ENCODE measurements at places on chromosomes 3 and 15.

- no peak for DNase-seq
These were observed 6.2 kb downstream of the SEMA3F start for GRCh38 chr3:50161320-50161719.

DNA sequence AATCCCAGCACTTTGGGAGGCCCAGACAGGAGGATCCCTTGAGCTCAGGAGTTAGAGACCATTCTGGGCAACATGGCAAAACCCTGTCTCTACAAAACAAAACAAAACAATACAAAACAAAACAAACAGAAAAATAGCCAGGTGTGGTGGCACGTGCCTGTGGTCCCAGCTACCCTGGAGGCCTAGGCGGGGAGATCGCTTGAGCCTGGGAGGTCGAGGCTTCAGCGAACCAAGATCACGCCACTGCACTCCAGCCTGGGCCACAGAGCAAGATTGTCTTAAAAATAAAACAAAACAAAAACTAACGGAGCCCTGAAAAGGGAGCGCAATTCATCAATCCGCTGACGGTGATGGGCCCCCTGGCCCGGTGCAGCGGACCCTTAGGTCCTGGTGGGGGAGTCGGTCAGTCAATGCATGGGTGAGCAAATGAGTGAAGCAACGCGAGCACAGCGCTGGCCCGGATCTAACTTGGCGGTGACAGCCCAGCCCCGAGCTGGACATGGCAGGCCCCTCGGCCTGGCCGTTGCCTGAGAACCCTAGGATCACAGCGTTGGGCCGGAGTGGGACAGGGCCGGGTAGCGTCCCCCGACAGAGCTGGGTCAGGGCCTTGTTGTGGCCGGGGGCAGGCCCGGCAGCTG lies 52.4 kb upstream of the BLM start:
- peak; percentile 74 for DNase-seq

GRCh38 chr3:144096016-144096415 lies 124.4 kb downstream of the DIPK2A start:
- DNase-seq: no peak

- peak; percentile 29 for DNase-seq
These were observed 976 bp downstream of the DIS3L start for GRCh38 chr15:66294157-66294931.

- no peak for DNase-seq
These were observed 137.0 kb downstream of the KLF13 start for GRCh38 chr15:31463521-31464102.

DNA sequence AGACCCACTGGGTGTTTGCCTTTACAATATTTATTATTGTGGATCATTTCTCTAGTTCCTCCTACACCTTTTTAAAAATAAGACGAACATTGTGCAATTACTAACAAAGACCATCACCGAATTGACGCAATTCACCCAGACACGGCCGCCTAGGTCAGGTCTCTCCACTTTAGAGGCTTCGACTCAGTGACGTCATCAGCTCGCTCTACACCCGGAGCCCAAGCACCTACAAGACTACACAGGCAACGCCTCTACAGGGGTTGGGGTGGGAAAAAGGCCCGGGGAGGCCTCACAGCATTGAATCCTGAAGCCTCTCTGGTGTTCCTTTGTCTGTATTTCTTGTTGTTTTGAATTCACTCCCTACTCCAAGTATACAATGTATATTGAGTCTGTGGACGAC lies 16.6 kb downstream of the ZIC4 start:
- DNase-seq: no peak

DNA sequence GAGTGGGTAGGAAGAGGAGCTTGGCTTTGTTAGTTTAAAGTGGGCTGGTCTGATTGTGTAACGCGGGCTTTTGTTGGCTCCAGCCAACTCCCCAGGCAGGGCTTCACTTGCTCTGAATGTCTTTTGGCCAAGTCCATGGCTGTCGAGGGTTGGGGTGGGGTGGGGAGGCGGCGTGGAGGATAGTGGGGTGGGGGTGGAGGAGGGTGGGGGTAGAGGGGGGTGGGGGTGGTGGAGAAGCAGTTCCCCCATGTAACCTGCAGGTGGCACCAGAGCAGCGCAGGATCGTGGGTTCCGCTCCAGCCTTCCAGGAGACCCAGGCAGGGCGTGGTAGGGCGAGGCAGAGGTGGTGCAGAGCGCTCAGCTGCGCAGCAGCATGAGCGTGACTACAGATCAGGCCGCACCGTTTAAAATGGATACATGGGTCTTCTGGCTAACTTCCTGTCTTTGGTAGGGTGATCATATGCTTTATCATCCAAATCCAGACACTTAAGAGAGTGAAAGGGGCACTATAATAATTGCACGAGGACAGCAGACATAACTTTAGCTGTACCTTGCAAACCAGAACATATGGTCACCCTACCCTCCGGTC lies 28.3 kb downstream of the GOLGA6A start:
- DNase-seq: peak; percentile 87

DNA sequence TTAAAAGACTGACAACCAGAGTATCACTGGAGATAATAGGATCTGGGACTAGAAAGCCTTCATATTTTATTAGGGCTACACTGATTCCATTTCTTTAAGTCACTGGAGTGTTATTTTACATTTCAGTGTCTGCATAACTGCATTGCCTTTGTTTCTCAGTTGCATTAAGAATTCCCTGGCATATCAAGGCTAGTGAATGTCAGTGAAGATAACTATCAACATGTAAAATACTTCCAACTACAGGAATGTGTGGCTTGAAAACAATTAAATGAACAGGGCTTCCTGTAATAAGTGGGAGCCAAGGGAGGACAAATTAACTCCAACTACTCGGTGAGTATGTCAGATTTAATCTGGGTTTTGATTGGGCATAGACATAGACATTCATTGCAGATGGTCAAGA lies 628.5 kb downstream of the ROBO2 start:
- no peak for DNase-seq

DNA sequence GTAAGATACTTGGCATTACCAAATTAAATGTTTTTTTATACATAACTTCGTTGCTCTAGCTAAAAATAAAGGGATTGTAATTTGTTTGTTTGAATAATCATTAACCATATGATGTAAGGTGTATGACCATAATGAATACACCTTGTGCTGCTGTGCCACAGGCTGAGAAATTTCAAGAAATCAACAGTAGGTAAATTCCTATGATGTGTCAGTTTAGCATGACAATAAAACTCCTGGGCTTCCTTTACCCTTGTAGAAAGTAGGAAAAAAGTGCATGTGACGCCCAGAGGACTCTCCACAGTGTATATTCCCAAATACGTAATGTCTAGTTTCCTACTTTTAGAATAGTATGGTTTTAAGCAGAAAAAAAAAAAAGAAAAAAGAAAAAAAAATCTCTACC lies 208.1 kb downstream of the SATB1 start:
- no peak for DNase-seq

DNA sequence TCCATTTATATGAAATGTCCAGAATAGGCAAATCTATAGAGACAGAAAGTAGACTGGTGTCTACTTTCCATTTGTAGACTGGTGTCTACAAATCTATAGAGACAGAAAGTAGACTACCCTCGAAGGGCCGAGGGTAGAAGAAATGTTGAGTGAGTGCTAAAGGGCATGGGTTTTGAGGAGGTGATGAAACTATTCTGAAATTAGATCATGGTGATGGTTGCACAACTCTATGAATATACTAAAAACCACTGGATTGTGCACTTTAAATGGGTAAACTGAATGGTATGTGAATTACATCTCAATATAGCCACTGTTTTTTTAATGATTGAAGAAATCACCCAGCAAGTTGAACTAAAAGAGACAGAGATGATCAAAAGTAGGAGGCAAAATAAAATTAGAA lies 27.9 kb downstream of the TP53BP1 start:
- DNase-seq: no peak

- no peak for DNase-seq
These were observed 295 bp downstream of the ZWILCH start for GRCh38 chr15:66505430-66505811.

- no peak for DNase-seq
These were observed 17.2 kb downstream of the CPA3 start for GRCh38 chr3:148882288-148882687.

DNA sequence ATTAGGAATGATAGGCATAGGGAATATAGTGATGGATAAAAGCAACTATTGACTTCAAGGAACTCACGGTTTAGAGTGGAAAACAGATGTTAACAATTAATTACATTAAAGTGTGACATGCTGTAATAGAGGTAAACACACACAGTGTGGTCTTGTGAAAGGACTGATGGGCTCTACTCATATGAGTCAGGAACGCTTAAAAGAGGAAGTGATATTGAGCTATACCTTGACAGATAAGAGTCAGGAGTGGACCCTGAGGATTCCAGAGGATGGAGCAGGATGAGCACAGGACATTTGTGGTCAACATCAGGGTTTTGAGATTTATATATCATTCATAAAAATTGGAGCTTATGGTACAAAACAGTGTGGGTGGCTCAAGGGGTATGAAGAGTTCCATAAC lies 11.0 kb downstream of the EXOG start:
- no peak for DNase-seq

DNA sequence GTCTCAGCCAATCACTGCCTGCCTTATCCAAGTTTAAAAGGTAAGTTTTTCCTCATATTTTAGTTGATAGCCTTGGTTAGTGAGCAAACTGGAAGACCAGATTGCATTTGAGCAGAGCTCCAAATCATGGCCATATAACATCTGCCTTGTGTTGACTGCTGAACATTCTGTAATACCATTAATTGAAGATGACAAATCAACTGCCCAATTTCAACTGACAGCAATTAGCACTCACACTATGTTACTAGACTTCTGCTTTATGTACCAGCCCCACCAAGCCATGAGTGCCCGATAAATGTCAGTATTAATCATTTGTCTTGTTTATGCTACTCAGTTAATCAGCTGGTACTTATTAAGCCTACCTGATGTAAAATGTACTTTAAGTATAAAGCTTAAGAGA lies 83.1 kb downstream of the CGGBP1 start:
- DNase-seq: no peak

- DNase-seq: no peak
These were observed 107.8 kb downstream of the SNRK start for GRCh38 chr3:43394041-43394554.

GRCh38 chr3:123387532-123387931 lies 61.4 kb downstream of the ADCY5 start:
- no peak for DNase-seq

DNA sequence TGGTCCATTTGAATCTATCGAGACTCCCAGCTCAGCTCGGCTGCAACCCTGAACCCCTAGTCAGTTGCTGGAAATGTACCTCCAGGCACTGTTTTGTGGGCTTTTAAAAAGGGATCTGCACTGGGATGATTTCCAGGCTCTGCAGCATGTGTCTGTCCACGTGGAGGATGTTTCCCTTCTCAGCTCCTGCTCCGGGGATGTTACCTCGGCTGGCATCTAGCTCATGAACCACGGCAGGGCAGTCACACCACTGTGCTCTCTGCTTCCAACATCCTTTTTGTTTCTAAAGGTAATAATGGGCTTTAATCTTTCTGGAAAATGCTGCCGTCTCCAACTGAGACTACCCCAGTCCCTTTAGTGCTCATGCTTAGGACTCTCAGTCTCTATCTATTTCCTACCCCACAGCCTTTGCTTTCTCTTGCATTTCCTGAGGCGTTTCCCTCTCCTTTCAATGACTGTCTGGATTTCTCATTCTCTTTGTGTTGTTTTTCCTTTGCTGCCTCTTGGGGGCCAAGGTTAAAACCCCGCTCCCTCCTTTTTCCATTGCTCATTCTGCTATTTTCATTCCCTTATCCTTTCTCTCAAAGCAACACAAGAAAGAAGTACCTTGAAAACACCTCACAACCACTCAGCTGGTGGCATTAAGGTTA lies 42.9 kb upstream of the AKAP13 start:
- no peak for DNase-seq

GRCh38 chr3:97692831-97693230 lies 71.7 kb upstream of the ARL6 start:
- DNase-seq: no peak

DNA sequence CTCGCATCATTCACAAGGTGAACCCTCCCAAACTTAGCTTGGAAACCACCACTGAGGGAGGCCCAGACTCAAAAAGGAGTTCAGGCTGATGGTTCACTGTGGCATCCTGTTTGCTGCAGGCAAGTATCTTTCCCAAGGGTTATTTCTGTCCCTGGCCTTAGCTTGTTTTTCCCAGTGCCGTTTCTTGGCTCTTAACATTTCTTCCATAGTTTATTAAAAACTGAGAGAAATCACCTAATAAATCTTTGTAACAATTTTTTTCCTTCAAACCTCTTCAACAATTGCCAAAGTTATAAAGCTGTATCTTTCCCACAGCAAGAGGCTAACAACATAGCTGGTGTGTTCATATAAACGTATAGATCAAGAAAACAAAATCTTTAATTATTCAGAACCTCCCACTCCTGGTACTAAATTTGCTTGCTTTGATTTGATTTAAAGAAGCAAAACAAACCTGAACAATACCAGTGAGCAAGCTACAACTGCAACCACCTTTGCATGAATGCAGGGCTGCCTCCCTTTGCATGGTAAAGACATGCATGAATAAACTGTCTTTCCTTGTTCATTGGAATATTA lies 234.9 kb upstream of the STT3B start:
- no peak for DNase-seq

GRCh38 chr3:51371943-51372557 lies 13.0 kb upstream of the MANF start:
- peak; percentile 58 for DNase-seq

DNA sequence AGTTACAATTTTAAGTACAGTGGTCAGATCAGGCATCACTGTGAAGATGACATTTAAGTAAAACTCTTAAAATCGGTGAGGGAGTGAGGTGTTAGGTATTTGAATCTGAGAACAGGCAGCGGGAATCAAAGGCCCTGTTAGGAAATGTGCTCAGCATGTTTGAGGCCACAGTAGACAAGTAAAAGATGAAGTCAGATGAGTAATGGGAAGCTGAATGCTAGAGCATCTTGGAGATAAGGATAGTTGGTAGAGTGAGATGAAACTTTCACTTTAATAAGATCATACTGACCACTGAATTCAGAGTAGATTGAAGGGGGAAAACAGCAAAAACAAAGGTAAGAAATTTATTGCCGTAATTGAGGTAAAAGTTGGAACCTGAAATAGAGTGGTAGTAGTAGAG lies 61.6 kb downstream of the DCBLD2 start:
- DNase-seq: no peak

GRCh38 chr15:77821188-77821958 lies 188.7 kb upstream of the LINGO1 start:
- DNase-seq: peak; percentile 82

- peak; percentile 33 for DNase-seq
These were observed 313.9 kb downstream of the PTPRG start for GRCh38 chr3:61875046-61875844.

- no peak for DNase-seq
These were observed 67.4 kb upstream of the FOXB1 start for GRCh38 chr15:59936741-59937140.
